ENCODE measurements at places on chromosomes 6 and 20.

GRCh38 chr6:52724042-52724405 lies 39.3 kb downstream of the GSTA2 start:
- peak; percentile 86 for DNase-seq

DNA sequence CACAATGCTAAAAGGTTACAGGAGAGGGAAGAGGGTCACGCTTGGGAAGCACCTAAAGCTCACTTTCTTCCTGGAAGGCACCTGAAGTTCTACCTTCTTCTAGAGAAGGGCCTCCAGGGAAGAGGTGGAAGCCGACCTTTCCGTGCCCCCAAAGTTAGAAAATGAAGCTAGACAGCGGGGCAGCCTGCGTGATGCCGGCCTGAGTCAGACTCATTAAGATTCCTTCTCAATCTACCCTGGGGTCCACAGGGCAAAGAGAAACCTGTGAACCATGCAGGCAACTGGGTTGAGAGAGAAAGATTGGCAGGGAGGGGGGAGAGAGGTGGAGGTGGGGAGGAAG lies 54.8 kb upstream of the CCDC167 start:
- DNase-seq: peak; percentile 93

DNA sequence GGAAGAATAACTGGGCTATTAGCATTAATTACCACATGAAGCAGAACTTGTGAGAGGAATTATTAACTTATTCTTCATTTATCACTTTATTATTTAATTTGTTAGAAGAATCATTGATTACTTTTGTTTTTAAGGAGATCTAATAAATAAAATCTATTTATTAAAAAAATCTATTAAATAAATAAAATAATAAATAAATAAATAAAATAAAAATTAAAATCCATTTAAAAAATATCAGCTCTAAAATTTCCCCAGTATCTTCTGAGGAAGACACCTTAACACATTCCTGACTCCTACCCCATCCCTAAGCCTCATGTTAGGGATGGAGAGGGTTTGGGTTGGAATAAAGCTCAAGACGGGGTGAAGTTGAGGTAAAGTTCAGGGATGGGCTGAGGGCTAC lies 231.4 kb downstream of the CLIC5 start:
- no peak for DNase-seq

DNA sequence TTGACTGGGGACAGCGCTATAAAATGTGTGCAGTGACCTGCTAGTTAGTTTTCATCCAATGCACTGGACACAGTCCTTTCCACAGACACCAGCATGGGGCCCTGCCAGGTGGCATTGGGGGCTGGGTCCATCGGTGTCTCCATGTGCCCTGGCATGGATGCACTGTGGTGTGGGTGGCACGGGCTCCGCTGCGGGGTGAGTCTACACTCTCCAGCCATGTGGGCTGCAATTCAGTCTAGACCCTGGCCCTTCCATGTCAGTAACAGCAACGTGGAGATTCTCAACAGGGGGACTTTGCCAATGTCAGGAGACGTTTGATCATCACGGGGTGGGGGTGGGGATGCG lies 100.0 kb downstream of the RAMACL start:
- no peak for DNase-seq

- DNase-seq: no peak
Measured at GRCh38 chr20:10739566-10739965, 65.8 kb upstream of the JAG1 start.

DNA sequence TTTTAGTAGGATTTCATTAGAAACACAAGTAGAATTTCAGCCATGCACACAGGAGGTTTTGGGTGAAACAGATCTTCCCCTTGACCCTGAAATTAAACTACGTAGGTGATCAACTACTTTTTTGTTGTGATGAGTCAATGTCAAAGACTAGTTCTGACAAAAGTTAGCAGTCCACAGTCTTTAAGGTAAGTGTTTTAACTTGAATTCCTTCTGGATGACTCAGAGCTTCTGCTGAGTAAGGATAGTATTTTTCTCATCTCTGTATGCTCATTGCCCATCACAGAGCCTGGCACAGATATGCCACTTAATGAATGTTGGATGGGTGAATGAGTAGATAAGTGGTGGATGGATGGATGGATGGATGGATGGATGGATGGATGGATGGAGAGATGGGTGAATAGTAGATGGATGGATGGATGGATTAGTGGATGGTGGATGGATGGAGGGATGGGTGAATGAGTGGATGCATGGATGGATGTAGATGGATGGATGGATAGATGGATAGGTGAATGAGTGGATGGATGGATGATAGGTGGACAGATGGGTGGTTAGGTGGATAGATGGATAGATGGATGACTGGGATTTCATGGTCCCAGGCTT lies 165.3 kb downstream of the ZMYND8 start:
- peak; percentile 83 for DNase-seq

GRCh38 chr6:134882426-134883038 lies 67.4 kb downstream of the ALDH8A1 start:
- peak; percentile 72 for DNase-seq

DNA sequence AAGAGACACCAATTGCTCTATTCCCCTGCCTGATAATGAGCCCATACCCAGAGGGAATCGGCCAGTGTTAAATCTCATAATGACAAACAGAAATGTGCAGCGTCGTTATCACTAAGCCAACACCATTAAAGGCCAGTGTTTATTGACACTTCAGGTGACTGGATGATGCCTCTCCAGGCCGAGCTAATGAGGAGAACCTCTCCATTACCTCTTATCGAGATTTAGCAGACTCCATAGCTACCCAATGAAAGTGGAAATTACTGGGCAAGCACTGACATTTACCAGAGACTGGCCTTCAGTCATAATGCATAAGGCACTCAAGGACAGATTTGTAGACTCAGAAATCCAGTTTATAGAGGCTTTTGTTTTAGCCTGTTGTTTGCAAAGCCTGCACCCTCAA lies 669.5 kb downstream of the MAFB start:
- DNase-seq: no peak

- DNase-seq: peak; percentile 80
Measured at GRCh38 chr6:28281288-28282064, at the start of gene PGBD1. Gene PGBD1 (plus strand): TSS chr6:28281572. CDS start chr6:28283814, 2,242 bp downstream.

All from M059J (cell line).